Activated CD8-positive, alpha-beta memory T cell treated with anti-CD3 and anti-CD28 coated beads, Interleukin-2, amount 10 ng/mL, durations not matched to agents 7 days and 5 days (primary cell): ENCODE measurements at places on chromosomes 4 and X. TPM values are rescaled to one million over a fixed set of nuclear protein-coding genes. Genes with fewer than 3 reads are reported as not detected.

GRCh38 chr4:169283114-169283509 is 12.4 kb upstream of the SH3RF1 start:
- H3K36me3 ChIP-seq, result no peaks in the 10 kb centered on the region
- H3K27me3 ChIP-seq, result peaks cover 7% of the 10 kb centered on the region
- H3K4me1 ChIP-seq, result no peaks in the 10 kb centered on the region

Gene HTRA3
- not detected for total RNA-seq

DNA sequence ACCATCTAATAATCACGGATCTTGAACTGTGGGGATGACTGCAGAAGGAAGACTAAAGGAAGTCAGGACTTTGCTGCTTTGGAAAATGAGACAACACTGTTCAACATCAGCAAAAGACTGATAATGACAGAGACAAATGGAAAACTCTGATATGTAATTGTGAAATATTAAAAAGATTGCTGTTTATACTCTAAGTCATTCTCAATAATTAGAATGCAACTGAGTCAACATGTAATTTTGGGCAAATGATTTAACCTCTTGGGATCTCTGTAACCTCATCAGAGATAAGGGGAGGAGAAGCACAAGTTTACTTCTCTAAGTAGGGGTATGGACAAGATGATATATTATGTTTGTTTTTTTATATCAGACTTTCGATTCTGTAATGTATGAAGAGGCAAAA is 121.9 kb downstream of the GASK1B start:
- H3K36me3 ChIP-seq, result no peaks in the 10 kb centered on the region
- no peak overlapping the region for H3K27ac ChIP-seq
- DNase-seq, result no peak
- H3K4me1 ChIP-seq, result no peaks in the 10 kb centered on the region
- H3K4me3 ChIP-seq, result no peak overlapping the region

DNA sequence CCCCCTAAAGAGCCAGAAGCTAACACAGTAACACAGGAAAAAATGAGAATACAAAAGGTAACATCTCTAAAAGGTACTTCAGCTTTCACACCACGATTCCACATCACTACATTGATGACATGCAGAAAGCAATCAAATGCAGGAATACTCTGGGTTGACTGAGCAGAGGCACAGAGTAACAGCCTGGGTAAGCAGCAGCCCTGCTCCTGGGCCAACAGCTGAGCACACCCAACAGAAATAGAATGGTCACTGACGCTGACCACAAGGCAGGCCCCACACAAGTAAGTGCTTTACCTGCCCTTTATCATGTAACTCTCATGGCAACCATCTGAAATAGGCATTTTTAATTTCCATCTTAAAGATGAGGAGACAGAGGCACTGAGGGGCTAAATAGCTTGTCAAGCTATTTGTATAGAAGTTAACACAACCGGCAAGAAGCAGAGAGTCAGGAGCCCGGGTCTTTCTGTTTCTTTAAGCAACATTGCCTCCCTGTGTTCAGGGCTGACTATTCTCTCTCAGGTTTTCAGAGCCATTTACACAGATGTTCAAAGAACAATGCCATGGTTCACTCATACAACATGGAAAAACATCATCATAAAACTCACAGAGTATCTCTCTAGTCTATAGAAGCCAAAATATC is 168.9 kb downstream of the ZNF674 start:
- no peak for DNase-seq
- H3K27ac ChIP-seq, result no peak overlapping the region
- no peaks in the 10 kb centered on the region for H3K36me3 ChIP-seq
- peaks cover 3% of the 10 kb centered on the region for H3K4me1 ChIP-seq
- H3K27me3 ChIP-seq, result peaks cover 5% of the 10 kb centered on the region
- no peak overlapping the region for H3K4me3 ChIP-seq

Gene STPG2
- not detected for total RNA-seq

Gene SMIM10L2A
- total RNA-seq, result 0.38 TPM

Gene TCEAL7
- total RNA-seq, result not detected

- H3K27me3 ChIP-seq, result no peaks in the 10 kb centered on the region
- DNase-seq, result no peak
- H3K36me3 ChIP-seq, result no peaks in the 10 kb centered on the region
- no peak overlapping the region for H3K27ac ChIP-seq
- H3K4me3 ChIP-seq, result no peak overlapping the region
These were observed 133.1 kb upstream of the IL15 start for GRCh38 chr4:141503260-141503659.

DNA sequence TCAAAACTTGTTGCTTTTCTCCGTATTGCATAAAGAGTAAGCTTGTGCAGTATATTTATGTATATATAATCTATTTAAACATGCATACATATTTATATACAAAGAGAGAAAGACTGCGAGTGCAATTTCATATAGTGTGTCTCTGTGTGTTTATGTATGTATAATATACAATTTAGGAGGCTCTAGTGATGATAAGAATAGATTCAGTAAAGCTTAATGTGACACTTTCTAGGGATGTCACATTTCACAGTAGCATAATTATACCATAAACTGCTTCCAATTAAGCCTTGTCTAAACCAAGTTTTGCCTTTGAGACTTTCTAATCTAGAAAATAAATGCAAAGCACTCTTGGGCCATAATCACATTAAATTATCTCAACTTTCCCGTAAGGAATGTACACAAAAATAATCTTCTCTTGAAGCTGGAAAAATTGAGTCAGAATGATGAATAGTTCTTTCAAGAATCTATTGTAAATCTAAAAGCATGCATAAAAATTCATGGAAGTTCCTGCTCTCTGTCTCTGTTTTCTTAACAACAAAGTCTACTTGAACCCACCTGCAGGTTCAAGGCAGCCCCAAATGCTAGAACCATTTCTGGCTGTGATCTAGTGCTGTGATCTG is 114.1 kb upstream of the NPY2R start:
- H3K36me3 ChIP-seq, result no peaks in the 10 kb centered on the region
- no peak for DNase-seq
- H3K27me3 ChIP-seq, result no peaks in the 10 kb centered on the region
- H3K27ac ChIP-seq, result no peak overlapping the region
